ENCODE measurements at places on chromosomes 2 and 18.

DNA sequence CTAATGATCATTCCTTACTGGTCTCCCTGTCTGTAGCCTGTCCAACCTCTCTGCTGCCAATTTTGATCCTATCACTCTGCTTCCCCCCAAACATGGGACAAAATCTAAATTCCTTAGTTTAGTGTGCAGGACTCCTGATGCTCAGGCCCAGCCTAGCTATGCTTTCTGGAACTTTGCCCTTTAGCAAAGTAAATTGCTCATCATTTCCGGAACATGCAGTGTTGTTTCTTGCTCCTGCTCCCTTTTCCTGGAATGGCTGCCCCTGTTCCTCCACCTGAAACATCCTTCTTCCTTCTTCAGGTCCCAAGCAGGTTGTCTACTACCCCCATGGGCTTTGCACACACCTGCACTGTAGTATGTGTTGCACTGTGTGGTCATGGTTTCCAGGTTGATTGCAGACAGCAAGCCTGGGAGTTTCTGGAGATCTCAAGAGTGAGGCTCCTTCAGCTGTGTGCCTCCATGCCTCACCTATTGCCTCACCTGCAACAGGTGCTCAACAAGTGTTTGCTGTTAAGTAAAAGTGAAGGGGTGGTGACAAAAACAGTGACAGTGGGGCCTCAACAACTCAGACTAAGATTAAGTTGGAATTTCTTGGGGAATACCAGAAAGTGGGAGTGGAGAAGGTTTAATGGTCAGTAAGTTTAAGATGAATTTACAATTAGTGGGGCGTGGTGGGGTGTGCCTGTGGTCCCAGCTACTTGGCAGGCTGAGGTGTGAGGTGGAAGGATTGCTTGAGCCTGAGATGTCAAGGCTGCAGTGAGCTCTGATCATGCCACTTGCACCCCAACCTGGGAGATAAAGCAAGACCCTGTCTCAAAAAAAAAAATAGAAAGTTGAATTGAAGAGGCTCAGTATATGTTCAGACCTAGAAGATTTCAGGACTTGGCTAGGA is 120.0 kb downstream of the DNAH6 start:
- DNase-seq, result no peak

GRCh38 chr18:59056706-59057492 is 82.8 kb upstream of the SEC11C start:
- peak; percentile 24 for DNase-seq

DNA sequence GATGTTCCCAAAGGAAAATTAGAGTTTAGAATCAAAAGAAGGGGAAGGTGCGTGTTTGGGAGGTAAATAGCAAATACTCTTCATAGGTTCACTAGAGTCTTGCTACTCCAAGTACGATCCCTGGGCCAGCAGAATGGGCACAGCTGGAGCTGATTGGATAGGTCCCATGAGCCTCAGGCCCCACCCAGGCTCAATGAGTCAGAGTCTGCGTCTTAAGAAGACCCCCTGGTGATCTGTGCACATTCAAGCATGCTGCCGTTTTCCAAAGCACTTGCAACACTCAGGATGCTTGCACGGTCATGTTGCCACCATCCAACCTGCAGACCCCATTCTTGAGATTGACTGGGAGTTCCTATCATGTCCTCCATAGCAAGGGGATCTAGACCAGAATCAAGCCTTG is 40.5 kb downstream of the ABCG8 start:
- DNase-seq, result no peak

- peak; percentile 12 for DNase-seq
Observed at GRCh38 chr18:8052237-8052701, 485.2 kb downstream of the PTPRM start.

DNA sequence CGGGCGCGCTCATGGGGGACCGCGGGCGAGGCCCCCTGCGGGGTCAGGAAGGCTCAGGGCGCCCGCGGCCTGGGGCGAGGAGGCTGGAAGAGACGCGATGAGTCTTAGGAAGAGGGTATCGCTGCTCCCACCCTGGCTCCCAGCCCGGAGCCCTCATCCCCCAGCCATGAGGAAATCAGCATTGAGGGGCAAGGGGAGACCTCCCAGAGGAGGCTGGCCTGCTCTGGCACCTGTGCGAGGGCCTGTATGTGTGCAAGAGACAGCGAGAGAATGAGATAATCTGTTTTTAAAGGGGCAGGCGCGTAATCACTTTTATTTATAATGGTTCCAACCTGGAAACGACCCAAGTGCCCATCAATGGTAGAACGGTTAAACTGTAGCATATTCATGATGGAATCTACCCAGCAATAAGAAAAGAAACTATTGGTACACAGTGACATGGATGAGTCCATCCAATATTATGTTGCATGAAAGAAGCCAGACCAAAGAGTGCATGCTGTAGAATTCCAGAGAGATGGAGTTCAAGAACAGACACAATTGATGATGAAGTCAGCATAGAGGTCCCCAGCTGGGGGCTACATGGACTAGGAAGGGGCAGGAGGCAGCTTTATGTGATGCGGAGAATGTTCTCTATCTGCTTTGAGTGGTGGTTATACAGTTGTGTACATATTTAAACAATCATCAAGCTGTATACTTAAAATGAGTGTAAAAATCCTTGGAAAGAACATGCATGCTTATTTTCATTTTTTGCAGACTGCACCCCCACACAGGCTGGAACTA is 14.4 kb downstream of the FBXO41 start:
- no peak for DNase-seq

- DNase-seq, result no peak
Observed at GRCh38 chr2:83943265-83943664, 515.8 kb downstream of the SUCLG1 start.

DNA sequence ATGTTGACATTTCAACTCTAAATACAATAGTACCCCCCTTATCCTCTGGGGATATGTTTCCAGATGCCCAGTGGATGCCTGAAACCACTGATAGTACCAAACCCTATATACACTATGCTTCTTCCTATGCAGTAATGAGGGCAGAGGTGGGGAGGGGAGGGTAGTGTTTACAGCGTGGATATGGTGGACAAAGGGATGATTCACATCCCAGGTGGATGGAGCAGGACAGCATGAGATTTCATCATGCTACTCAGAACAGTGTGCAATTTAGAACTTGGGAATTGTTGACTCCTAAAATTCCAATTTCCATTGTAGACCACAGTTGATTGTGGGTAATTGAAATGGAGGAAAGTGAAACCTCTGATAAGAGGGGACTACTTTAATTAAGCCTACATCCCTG is 75.4 kb downstream of the TSN start:
- DNase-seq, result no peak

- DNase-seq, result no peak
Observed at GRCh38 chr2:105865222-105865913, 120.7 kb downstream of the NCK2 start.

DNA sequence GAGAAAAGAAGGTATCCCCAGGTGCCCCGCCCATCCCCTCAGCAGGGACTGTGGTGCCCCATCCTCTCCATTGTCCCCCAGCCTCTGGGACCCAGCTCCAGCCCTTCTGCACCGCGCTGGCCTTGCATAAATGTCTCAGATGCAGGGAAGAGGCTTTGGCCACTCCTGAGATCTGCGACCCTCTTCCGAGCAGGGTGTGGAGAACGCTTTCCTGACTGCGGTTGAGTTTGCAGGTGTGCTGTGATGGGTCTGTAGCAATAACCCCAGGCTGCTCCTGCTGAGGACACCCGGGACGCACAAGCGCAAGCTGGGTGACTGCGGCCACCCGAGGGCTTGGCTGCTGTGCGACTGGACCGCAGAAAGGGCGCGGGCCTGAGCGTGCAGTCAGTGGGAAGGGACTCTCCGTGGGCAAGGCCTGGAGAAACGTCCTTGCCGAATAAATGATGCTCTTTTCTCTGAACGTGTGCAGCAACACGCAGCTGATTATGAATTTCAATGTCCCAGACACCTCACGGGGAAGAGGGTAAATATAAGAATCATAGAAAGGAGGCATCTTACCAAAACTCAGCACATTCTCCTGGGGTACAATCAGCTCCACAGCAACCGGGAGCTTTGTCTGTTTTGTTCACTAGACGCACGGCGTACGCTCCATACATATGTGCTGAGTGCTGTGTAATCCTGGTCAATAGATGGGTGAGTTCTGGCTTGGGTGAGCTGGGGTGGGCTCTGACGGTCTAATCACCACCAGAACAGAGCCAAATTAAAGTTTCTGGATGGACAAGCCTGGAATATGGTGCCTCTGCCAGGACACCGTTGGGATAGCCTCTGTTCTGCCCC is 67.5 kb upstream of the ZNF516 start:
- no peak for DNase-seq

DNA sequence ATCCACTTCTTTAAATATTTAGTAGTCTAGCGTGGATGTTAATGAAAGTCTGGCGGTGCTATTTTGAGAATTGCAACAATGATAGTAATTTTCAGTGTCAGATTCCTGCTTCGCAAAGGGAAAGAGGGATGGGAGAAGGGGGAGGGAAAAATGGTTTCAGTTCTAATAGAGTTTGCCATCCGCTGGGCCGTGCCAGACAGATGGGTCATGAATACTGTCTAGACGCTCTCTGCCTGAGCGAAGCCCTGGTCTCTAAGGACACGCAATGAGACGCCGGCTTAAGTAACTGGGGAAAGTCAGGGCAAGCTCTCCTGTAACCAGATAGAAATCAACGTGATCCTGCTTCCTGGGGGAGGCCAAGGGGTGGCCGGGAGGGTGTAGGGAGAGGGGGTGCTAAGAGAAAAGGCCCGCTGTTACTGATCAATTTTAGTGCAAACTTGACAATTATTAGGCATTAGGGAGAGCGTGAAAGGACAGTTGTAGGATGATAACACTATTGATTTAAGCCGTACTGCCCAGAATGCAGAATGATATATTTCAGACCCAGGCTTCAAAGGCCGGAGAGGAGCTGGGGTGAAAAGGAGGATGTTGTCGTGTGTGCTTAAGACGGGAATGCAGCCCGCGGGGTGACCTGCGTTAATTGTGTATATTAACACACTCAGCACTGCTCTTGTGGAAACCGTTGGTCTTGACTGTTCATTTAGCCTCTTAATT is 229.2 kb downstream of the LDLRAD4 start:
- DNase-seq, result no peak

DNA sequence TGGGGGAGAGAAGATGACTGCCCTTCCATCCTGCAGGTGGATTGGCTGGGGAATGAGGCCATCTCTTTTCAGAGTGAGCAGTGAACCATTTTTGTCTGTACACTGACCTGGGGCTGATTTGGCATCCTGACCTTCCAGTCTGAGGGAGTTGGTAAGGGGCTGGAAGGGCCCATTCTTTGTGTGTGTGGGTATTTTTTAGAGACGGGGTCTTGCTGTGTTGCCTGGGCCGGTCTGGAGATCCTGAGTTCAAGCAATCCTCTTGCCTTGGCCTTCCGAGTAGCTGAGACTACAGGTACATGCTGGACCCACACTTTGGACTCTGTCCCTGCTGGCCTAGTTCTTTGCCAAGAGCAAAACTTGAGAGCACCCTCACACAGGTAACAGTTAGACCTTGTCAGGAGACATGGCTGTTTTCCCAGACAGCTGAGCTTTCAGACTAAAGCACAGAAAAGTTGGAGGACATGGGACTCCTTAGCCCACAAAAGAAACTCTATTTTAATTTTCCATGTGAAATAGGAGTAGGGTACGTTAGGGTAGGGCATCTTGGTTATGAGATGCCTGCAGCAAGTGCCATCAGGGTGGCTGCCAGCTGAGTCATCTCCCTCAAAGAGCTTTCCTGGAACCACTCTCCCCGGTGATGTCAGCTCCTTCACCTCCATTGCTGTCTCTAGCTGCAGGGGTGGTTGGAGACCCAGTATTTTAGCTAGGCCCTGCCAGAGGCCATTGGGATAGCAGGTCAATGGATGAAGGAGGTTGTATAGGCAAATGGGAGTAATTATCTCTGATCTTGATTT is 60.7 kb downstream of the DGKD start:
- no peak for DNase-seq

- no peak for DNase-seq
Observed at GRCh38 chr18:58860747-58861231, 3.9 kb upstream of the ZNF532 start.

GRCh38 chr18:9549405-9549804 is 65.0 kb downstream of the PPP4R1 start:
- no peak for DNase-seq

GRCh38 chr2:148802448-148803220 is 72.4 kb upstream of the KIF5C start:
- no peak for DNase-seq

- DNase-seq, result no peak
Observed at GRCh38 chr2:129165006-129165405, 814.5 kb upstream of the RAB6C start.

- no peak for DNase-seq
Observed at GRCh38 chr18:73119574-73119973, 251.8 kb upstream of the NETO1 start.

GRCh38 chr2:39932198-39932597 is 153.1 kb upstream of the THUMPD2 start:
- no peak for DNase-seq

DNA sequence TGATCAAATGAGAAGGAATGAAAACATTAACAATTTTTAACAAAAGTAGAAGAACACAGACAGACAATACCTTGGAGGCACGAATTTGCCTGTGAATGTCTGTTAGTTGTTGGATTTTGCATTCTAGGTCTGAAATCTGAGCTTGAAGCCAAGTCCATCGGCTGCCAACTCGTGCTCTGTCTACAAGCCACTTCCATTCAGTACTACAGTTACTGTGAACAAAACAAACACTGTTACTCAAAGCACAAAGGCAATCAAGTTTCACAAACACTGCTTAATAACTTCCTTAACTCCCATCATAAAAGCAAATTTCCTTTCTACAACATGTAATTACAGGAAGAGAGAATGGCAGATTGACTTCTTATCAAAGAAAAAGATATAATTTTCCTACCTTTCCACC is 42.2 kb downstream of the KANSL1L start:
- no peak for DNase-seq

- DNase-seq, result peak; percentile 51
Observed at GRCh38 chr2:98385050-98385699, 38.9 kb downstream of the CNGA3 start.

DNA sequence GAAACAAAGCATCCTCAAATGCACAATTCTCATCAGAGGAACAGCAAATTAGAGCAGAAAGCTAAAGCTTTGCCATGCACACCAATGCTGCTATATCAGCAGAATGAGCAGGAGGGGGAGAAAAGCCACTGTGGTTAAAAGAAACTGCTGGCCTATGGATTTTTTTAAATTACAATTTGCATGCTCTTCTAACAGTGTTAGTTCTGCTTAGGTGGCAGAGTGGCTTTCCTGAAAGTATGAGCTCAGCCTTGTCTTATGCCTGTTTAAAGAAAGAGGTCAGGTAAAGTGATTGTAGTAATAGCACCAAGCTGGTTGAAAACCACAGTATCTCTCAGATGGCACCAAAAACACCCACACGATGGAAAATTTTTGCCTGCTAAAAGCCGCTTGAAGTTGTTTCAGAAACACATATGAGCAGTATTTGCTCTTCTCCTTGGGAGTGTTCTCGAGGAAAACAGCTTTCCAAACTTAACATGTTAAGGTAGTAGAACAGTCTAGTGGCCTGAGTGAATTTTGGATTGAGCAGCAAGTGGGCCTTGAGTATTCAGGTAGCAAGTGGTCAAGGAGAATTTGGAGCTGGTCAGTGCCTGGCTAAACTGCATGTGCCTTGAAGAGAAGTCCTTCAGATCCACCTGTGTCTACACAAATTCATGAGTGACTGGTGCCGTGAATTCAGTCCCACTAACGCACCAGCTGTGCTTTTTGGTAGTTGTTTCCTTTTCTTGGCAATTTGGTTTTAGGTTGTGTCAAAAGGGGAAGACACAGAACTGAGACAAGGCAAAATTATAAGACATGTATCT is 19.6 kb upstream of the NDUFV2 start:
- no peak for DNase-seq

- no peak for DNase-seq
Observed at GRCh38 chr2:172496160-172496608, 59.7 kb upstream of the PDK1 start.

GRCh38 chr2:168211664-168212163 is 35.7 kb downstream of the STK39 start:
- DNase-seq, result no peak

GRCh38 chr2:228559774-228560415 is 378.4 kb upstream of the SPHKAP start:
- DNase-seq, result no peak
